ENCODE measurements at places on chromosomes 16 and 17.

- no peak for DNase-seq
Observed at GRCh38 chr17:59505610-59506276, 59.7 kb upstream of the DHX40 start.

DNA sequence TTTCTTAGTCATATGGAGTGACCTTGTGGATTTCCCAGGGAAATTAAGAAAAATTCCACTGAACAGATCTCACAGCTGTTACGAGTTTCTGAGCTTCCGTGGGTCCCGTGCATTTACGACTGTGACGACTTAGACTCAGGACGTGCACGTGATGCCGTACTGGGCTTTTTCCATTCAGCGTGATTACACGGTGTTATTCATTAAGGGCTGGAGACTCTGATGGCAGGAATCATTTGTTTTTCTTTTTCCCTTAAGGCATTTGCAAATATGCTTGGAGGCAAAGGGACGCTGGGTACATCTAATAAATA lies 57.2 kb downstream of the TBC1D16 start:
- no peak for DNase-seq

DNA sequence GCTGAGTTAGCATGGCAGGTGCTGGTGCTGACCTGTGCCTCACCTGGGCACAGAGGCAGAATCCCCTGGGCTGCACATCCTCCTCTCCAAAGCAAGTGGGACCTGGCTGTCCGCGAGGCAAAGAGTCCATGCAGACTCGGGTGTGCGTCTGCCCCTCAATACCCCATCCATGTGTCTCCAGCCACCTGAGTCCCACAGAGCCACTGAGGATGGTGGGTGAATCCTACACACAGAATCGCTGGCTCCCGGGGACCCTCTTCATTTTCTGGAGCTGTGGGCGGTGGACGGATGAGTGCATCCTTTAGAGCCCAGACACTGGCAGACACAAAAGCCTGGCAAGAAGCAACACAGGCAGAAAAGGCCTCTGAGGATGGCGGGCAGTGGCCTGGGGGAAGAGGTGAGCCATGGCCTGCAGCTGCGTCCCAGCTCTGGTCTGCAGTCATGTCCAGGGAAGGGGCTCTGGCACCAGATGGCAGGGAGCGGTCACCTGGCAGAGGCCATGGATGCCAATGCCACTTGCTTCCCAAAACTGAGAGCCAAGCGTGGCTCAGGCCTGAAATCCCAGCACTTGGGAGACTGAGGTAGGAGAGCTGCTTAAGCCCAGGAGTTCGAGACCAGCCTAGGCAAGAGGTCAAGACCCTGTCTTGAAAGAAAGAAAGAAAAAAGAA lies 29.9 kb downstream of the AXIN1 start:
- DNase-seq, result no peak

- no peak for DNase-seq
Observed at GRCh38 chr17:76318586-76318985, 10.5 kb upstream of the QRICH2 start.

- DNase-seq, result no peak
Observed at GRCh38 chr16:2206420-2206779, 1.1 kb downstream of the MLST8 start.

DNA sequence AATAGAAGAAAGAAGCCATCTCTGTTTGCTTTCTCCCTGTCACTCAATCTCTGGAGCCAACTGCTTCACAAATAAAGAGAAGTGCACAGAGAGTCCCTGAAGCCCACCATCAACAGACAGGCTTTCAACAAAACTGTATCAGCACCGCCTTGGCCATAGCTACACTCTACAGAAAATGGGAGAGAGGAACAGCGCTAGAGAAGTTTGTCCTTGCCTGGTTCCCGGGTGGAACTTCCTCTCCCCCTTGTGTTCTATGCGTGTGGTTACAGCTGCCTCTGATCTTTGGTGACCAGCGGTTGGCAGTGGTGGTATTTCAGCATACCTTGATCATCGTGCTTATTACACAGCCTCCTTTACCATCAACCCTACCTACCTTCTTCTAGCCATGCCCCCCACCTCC lies 91.4 kb upstream of the CCL2 start:
- no peak for DNase-seq

GRCh38 chr16:16163571-16163970 lies 59.7 kb downstream of the ABCC6 start:
- no peak for DNase-seq

GRCh38 chr16:68289202-68289601 lies 21.5 kb downstream of the SLC7A6OS start:
- no peak for DNase-seq

- DNase-seq, result no peak
Observed at GRCh38 chr17:71327376-71328059, 793.3 kb upstream of the SOX9 start.

GRCh38 chr17:81322271-81323082 lies 27.4 kb upstream of the SLC38A10 start:
- no peak for DNase-seq

DNA sequence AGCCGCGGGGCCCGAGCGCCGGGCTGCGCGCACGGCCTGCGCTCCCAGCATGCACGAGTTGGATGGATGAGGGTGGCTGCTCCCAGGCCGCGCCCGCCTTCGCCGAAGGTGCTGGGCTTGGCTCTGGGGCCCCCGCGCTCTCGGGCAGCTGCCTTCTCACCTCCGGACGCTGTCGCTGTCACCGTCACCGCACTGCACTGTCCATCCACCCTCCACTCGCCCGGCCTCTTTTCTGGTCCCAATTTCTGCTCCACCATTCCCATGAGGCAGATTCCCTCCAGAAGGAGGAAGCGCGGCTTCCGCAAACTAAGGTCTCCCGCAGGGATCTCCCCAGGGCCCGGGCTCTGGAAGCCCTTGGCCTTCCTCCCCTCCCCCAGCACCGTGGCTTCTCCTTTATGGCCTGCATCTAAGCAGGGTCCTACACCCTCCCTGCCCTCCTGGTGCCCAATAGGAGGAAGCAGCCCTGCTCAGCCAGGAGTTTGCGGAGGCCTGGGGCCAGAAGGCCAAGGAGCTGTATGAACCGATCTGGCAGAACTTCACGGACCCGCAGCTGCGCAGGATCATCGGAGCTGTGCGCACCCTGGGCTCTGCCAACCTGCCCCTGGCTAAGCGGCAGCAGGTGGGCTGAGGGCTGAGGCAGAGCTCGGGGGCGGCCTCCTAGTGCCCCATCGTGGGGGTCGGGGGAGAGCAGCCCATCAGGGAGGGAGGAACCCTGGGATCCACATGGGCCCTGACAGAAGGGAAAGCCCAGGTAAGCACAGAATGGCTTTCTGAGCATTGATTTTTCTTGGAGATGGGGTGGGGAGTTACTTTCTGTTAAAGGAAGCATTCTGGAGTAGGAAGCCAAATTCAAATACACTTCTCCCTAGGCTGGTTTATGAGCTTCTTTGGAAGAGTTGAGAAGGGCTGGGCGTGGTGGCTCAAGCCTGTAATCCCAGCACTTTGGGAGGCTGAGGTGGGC lies 899 bp downstream of the ACE start:
- no peak for DNase-seq

DNA sequence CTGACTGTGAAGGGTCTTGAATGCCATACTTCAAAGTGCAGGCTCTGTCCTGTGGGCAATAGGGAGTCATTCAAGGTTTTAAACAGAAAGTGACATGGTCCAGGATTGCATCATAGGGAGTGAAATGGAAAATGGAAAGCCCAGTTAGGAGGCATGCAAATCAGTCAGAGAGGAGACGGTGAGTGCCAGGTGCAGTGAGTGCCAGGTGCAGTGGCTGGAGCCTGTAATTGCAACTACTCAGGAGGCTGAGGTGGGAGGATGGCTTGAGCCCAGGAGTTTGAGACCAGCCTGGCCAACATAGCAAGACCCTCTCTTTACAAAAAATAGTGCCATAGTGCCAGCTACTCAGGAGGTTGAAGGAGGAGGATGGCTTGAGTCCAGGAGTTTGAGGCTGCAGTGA lies 35.2 kb upstream of the SIAH1 start:
- DNase-seq, result no peak

DNA sequence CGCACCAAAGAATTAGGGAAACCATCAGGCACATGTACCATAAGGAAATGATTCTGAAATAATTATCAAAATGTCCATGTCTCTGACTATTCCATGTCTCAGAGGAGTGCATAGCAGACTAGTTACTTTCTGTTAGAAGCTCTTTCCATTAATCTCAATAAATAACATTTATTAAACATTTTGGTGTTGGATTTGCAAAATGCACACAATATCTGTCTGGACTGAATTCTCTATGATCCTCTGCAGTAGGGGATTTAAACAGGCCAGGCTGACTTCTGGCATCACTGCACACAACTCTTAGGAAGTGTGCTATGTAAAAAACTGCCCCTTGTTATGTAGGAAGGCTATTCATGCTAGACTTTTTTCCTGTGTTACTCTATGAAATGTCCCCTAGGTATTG lies 283.3 kb upstream of the CDH5 start:
- DNase-seq, result no peak

DNA sequence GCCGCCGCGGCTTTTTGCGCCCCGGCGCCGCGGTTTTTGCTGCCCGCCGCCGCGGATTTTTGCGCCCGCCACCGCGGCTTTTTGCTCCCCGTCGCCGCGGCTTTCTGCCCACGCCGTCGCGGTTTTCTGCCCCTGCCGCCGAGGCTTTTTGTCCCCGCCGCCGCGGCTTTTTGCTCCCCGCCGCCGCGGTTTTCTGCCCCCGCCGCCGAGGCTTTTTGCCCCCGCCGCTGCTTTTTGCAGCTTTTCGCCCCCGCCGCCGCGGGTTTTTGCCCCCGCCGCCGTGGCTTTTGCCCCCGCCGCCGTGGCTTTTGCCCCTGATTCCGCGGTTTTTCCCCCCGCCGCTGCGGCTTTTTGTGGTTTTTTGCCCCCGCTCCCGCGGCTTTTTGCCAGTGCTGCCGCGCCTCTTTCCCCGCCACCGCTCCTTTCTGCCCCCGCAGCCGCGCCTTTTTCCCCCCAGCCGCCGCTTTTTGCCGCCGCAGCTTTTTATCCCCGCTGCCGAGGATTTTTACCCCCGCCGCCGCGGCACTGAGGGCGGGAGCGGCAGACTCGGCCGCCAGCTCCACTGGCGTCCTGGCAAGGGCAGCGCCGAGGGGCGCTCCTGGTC lies 518.6 kb upstream of the WSB1 start:
- no peak for DNase-seq

Measured in NCI-H1930 (cell line).